Mammary microvascular endothelial cell (primary cell): ENCODE measurements at places on chromosomes 12 and 14. TPM values are rescaled to one million over a fixed set of nuclear protein-coding genes. Genes with fewer than 3 reads are reported as not detected.

The RASAL1 gene
- not detected in 2 replicates for total RNA-seq

The KIF26A gene
- total RNA-seq, result 7.3 and 9.4 TPM in 2 replicates

The ST8SIA1 gene
- total RNA-seq, result 0.25 TPM in 1 of 2 replicates, not detected in the other

The RFX4 gene
- total RNA-seq, result not detected in 2 replicates

The KMT2D gene
- 15.9 and 39.8 TPM in 2 replicates for total RNA-seq

The NAA25 gene
- total RNA-seq, result 12.0 and 14.9 TPM in 2 replicates

The MGP gene
- 29.6 and 38.0 TPM in 2 replicates for total RNA-seq

The PRH2 gene
- not detected in 2 replicates for total RNA-seq

The SRRM4 gene
- total RNA-seq, result not detected in 2 replicates

The VWF gene
- 768 and 837 TPM in 2 replicates for total RNA-seq
